ENCODE measurements at places on chromosomes 3 and 15.
A peak's percentile ranks its signal among the peaks of the same experiment; 100 is the strongest.

DNA sequence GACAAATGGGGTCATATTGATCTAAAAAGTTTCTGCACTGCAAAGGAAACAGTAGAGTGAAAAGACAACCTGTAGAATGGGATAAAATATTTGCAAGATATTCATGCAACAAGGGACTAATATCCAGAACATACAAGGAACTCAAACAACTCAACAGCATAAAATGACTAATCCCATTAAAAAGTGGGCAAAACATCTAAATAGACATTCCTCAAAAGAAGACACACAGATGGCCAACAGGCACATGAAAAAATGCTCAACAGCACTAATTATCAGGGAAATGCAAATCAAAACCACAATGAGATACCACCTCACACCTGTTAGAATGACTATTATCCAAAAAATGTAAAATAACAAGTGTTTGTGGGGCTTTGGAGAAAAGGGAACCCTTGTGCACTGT, 8.8 kb downstream of the SLC12A8 start:
- DNase-seq, result no peak

DNA sequence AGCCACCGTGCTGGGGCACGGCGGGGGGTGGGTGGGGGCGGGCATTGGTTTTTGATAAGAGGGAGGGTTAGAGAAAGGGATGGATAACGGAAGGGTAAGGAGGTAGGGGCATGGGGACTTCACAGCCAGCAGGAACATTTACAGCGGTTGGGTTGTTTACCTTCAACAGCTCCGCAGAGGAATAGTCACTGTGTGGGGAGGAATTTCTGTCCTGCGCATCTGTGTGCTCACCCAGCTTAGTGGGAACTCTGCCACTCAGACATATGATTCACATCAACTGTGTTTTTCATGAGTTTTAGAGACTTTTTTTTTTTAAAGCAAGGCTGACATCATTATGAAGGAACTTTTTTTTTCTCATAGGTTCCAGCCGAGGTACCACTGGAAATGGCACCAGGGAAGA, 19.6 kb downstream of the CHRD start:
- DNase-seq, result no peak

GRCh38 chr3:21705769-21706168, 45.2 kb downstream of the ZNF385D start:
- no peak for DNase-seq

DNA sequence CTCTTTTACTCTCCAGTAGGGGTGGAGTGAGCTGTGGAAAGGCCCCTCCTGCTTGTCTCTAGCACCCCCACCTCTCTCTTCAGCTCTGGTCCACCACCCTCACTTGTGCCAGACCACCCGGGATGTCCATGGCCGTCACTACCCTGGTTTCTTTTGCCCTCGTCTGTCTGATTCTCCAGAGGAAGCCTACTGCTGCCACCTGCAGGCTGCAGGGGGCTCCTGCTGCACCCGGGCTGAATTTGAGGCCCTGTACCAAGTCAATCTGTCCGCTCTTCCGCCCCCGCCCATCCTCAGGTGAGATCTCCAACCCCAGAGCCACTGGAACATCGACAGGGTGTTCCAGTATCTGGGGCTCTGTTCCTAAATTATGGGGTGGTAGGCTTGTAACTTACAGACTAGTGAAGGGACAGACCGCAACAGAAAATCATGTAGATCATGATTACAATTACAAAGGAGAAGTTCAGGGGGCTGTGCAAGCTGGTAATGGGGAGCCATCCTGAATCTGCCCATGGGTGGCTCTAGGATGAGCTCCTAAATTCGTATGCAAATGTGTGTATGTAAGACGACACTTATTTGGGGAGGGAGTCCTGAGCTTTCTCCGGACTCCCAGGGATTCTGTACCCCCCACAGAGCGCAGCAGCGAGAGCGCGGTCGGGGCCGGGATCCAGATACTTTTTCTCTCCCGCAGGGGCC, 683 bp upstream of the UNC45A start:
- peak; percentile 74 for DNase-seq

- DNase-seq, result no peak
Observed at GRCh38 chr3:16176391-16177030, 2.0 kb downstream of the GALNT15 start.

DNA sequence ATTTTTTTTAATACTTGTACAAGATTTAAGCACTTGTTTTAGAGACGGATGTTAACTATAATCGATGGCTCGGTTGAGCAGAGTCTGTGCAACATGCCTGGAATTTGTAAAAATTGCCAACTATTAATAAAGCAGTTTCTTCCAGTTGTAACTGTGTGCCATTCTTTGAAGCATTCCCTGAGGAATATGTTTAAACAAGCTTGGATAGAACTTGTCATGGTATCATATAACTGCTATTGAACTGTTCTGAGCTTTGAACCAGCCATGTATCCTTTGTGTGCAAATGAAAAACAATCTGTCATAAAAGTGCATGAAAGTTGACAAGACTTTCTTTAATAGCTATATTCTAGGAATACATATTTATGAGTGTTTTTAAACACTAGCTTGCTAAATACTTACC, 45.8 kb upstream of the UBE2E2 start:
- no peak for DNase-seq

GRCh38 chr3:100992231-100993012, 799 bp downstream of the ABI3BP start:
- no peak for DNase-seq

DNA sequence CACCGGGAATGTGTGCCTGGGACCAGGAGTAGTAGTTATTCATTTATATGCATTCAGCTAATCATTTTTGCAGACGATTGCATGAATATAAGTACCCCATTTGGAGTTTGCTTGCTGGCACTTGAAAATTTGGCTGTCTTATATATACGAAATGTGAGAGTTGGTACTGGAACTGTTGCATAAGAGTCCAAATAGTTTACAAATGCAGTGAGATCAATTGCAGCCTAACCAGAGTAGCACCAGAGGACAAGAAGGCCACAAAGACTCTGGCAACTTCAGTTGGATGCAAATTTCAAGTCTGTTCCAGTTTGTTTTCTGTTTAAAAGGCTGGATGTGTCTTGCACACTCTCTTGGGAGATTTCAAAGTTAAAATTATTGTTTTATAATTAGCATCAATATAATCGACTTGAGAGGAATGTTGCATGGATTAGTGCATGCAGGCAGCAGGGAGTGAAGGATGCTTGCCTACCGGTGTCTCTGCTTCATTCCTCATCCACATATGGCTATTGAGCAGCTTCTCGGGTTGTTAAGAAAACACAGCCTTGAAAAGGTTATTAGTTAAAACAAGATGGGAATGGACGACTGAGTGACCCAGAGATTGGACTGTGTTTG, 213.0 kb downstream of the PTPRG start:
- no peak for DNase-seq

GRCh38 chr15:55257012-55257670, 32.5 kb downstream of the RAB27A start:
- DNase-seq, result no peak

DNA sequence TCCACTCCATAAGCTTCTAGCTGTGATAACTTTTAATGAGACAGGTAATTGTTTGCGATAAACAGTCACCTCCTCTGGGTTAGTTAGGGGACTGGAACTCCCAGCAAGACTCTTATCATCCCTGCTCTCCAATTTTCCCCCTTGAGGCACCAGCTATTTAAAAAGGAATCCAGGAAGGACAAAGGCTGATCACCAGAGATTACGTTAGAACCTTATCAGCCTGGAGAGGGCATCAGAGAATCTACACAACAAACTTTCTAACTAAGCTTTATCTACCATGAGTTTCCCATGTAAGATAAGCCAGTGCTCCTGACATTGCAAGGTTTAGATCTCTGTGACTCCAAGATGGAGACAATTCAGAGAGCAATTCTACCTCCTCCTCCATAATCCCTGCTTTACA, 31.3 kb downstream of the GPR176 start:
- DNase-seq, result no peak

DNA sequence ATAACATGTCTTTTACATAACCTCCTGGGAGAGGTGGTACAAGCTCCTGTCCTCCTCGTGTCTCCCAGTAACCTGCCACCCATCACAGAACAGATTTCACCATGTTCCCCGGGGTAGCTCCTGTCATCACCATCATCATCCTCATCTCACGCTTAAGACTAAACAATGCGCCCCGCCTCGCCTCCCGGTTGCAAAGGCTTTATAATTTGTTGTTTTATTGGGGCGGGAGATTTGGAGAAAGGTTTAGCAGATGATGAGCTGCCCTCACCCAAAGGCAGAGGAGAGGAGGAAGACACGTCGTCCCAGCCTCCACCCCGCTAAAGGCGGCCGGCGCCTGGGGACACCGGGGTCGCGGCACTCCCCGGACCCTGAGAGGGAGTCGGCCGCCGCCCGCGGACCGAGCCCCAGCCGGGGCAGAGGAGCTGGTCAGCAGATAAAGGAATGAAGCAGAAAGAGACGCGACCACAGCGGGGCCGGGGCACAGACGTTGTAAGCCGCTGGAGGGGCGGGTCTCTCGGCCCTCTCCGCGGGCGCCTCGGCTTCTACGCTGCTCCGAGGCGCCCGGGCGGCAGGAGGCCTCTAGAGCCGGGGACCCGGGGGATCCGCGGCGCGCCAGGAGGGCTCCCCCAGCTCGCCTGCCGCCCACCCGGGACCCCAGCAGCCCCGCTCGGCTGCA, 589 bp downstream of the HERC1 start:
- DNase-seq, result peak; percentile 6

DNA sequence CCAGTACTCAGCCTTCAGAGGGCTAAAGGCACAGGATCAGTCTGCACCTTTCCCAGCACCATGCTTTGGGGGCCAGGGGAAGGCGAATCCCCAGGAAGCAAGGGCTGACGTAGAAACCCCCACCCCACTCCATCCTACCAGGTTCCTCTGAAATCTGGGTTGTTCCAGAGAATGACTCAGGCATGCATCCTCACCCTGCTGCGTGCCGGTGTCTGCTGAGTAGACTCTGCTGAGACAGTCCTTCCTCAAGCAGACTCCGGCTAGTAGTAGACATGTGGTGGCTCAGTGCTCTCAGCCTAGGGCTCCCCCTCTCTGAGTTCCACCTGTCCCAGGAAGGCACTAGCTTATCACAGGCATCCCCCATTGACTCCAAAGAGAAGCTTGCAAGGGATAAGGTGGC, 9.0 kb downstream of the TMEM43 start:
- DNase-seq, result no peak

- no peak for DNase-seq
Observed at GRCh38 chr3:74287557-74287956, 326.9 kb downstream of the CNTN3 start.

DNA sequence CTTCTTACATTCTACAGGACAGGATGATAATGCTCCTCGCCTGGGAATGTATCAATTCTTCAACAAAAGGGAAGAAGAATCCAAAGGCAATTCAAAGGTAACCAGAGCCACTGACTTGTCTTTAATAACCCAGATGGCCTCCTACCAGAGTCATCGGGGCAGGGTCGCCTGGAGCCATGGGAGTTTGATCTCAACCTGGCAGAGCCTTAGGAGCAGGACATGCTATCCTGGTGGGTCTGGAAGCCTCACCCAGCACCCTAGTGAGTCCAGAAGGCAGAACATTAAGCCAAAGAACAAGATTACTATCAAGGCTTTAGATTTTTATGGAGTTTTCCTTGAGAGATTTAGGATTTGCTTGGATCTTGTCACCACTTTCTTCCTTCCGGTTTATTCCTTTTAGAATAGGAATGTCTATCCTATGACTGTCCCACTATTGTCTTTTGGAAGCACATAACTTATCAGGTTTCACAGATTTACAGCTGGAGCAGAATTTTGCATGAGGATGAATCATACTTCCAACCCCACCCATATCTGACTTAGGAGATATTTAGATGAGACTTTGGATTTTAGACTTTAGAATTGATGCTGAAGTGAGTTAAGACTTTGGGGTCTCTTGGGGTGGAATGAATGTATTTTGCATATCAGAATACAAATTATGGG, 330.3 kb upstream of the GOLIM4 start:
- DNase-seq, result no peak

DNA sequence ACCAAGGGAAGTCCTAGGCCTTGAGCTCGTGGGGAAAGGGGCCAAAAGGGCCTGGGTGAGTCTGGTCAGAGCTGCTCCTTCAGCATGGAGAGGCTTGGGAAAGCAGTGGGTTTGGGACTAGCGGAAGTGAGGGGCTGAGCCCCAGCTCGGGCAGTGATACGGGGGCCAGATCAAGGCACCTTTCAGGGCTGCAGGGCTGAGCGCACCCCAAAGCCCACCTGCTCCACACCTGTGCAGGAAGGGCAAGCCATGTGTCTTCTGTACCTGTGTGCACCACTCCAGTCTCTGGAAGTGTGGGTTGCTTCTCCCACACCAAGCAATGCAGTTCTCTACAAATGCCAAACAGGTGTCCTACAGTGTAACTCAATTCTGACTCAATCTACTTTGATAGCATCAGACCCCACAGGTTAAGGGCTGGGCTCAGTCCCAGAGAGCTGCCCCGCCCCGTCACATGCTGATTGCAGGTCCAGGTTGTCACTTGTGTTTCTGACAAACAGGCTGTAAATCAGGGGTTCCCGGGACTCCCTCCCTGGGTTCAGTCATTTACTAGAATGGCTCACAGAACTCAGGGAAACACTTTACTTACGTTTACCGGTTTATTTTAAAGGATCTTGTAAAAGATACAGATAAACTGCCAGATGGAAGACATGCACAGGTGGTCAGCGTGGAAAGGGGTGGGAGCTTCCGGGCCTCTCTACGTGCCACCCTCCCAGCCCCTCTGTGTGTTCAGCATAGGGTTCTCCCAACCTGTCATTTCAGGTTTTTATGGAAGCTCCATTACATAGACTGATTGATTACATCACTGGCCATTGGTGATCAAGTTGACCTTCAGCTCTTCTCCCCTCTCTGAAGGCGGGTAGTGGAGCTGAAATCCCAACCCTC, 28.8 kb upstream of the KLF13 start:
- no peak for DNase-seq

GRCh38 chr3:46895204-46895660, 17.7 kb downstream of the PTH1R start:
- DNase-seq, result peak; percentile 67

DNA sequence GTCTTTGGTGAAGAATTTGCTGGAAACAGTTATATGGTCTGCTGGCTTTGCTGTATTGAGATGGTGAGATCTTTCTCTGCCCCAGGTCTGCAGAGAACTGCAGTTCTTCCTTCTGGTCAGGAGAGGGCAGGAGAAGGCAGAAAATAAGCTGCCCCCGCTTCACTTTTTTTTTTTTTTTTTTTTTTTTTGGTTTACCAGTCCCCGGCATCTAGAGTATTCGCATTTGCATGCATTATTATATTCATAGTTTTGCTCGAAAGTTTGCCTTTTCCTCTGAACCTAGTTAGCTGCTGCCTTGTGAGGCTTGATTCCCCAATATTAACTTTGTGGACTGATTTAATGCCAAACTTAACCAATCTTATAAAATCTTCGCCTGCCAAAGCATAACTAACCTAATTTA, 10.6 kb upstream of the PARL start:
- DNase-seq, result no peak
